ENCODE measurements at places on chromosomes 12 and 14. TPM values are rescaled to one million over a fixed set of nuclear protein-coding genes. Genes with fewer than 3 reads are reported as not detected.

The MYH6 gene
- total RNA-seq = not detected

The CRY1 gene
- total RNA-seq = 83.0 TPM

The SPX gene
- not detected for total RNA-seq

The CABP1 gene
- not detected for total RNA-seq

The SLC35E3 gene
- total RNA-seq = 4.0 TPM

The KCNC2 gene
- total RNA-seq = not detected

The INHBC gene
- total RNA-seq = 0.17 TPM

The M6PR gene
- 43.1 TPM for total RNA-seq

The TMTC1 gene
- total RNA-seq = not detected

The KRT81 gene
- total RNA-seq = not detected

The A2M gene
- total RNA-seq = not detected

The CIT gene
- 0.84 TPM for total RNA-seq

The RNASE7 gene
- total RNA-seq = not detected

GRCh38 chr14:68501171-68501570 is 291.7 kb downstream of the ZFP36L1 start:
- DNase-seq = no peak

GRCh38 chr14:82719617-82720016 is 1186.0 kb upstream of the SEL1L start:
- DNase-seq = no peak

DNA sequence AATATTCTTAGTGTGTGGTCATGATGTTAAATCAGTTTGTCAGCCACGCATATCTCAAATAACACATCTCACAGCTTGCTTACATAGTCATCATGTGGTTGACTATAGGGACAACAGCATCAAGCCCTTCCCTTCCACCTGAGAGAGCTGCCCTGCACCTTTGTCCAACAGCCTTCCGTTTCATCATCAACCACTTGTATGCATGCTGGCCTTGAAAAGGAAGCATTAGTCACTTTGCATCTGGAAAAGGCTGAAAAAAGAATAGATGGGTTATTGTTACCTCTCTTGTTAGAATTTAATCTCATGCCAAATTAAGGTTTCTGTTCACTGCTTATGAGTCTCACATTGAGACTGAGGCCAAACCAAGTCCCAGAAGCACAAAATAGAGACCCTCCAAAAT is 1586.5 kb upstream of the SEL1L start:
- no peak for DNase-seq

- DNase-seq = no peak
These were observed 55.2 kb downstream of the GALNT4 start for GRCh38 chr12:89469361-89469760.

GRCh38 chr12:10940389-10940788 is 1.3 kb upstream of the TAS2R14 start:
- no peak for DNase-seq

DNA sequence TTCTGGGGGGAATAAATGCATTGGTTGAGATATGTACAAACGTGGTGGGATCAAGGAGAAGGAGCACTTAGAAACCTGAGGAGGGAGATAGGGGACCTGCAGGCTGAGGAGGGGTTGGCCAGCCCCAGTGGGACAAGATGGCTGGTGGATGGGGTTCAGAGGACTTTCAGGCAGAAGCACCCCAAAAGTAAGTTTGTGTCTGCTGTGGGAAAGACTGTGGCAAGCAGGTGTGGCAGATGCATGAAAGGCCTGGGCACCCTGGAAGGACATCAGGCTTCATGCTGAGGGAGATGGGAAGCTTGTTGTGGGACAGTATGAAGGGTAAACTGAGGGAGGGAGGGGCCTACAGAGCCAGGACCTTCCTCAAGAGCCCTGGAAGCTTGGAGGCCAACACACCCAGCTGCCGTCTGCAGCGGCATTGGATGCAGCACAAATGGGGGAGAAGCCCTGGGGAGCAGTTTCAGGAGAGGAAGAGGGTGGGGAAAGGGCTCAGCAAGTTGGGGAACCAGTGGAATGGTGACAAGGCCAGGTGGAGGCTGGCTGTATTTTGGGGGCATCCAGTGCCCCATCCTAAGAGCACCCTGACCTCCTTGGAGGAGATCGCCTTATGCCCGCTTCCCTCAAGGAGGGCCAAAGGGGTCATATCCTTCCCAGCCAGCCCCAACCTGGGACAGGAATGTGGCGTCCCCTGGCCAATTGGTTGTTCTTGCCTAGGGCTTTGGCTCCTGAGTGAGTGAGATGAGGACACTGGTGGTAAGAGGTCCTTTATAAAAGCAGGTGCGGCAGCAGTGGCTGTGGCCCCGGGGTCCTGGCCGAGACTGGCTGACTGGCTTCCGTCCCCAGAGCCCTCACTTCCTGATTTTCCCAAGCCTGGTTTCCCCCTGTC is 20.7 kb downstream of the NFKBIA start:
- no peak for DNase-seq

- DNase-seq = no peak
These were observed 786.3 kb upstream of the NOVA1 start for GRCh38 chr14:27384124-27384523.

DNA sequence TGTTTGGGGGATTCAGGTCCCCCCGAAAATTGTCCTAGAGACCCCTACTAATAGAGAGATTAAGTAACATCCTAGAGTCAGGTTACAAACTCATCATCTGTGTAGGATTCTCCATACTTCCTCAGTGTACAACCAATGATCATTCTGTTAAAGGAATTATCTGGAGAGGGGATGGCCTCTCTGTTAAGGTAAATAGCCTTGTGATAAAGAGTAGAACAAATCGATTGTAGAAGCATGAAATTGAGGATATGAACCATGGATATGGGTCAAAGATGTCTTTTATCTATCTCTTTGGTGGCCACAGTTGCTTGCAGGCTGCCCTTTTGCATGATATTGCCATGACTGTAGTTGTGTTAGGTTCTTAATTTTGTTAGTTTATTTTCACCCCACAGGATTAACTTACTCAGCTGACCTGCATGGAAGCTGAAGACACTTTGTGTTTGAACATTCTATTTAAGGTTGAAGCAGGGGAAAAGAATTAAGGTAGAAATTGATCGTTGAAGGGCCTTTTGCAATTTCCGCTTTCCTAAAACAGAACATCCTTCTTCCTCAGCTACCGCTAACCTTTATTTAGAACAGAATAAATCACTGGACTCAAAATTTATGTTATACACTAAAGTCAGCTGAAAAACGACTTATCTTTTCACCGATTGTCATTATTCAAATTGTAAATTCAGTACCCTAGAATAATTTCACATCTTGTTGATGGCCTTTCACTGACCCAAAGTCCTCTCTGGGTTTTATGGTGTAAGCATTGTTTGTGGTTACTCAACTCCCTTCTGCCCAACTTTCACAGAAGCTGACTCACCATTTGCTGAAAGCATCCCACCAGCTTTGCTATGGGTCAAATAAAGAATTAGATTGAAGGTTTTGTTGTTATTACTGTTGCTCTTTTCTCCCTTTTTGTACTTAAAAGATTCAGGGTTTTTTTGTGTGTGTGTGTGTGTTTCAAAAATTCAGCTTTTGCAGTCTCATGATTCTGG is 52.3 kb downstream of the IRAK3 start:
- no peak for DNase-seq

DNA sequence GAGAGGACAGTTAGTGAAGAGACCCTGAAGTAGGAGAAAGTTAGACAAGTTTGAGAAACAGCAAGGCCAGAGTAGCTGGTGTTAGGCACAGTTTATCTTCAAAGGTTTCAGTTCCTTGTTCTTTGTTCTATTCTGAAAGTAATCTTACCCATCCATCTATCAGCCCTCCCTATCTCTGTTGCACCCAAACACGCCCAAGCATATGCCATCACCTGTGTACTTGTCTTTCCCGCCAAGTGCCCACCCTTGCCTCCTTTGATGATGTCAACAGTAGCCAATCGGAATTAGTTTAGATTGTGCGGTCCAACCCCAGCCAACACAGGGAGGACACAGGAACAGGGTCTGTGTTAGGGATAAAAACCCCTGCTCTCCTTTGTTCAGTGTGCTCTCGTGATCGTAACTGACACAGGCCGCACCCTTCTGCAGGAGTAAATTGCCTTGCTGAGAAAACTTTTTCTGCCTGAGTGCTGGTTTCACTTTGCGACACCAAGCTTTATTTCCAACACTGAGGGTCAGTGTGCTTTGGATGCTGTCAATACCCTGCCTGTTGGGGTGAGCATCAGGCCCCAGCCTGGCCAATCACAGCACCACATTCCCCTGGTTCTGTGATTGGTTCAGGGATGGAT is 4.7 kb upstream of the TMEM229B start:
- DNase-seq = no peak

DNA sequence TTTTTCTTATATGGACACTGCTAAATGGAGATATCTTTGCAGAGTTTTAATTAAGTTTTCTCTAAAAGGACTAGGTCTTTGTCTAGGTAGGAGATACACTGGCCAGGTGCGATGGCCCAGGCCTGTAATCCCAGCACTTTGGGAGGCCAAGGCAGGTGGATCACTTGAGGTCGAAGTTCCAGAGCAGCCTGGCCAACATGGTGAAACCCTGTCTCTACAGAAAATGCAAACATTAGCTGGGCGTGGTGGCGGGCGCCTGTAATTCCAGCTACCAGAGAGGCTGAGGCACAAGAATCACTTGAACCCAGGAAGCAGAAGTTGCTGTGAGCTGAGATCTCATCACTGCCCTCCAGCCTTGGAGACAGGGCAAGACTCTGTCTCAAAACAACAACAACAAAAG is 17.1 kb upstream of the CERS5 start:
- DNase-seq = no peak

- no peak for DNase-seq
These were observed 38.8 kb upstream of the GAS2L3 start for GRCh38 chr12:100534625-100535227.

GRCh38 chr12:54352891-54353874 is 11.1 kb downstream of the GPR84 start:
- DNase-seq = no peak

DNA sequence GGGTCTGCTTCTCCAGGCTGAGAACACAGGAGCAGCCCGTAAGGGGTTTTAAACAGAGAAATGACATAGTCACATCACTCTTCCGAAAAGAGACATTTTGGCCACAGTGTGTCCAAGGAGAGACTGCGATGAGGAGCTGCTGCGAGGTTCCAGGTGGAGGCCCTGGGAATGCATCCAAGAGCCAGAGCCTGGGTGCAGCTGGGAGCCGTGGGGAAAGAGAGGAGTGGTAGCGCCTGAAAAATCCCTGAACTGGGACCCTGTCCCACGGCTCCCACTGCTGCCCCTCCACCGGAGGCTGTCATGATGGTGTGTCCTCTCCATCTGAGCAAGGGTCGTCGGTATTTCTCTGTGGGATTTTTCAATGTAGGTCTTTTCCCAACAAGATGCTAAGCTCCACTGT is 146.9 kb downstream of the BCL11B start:
- no peak for DNase-seq

DNA sequence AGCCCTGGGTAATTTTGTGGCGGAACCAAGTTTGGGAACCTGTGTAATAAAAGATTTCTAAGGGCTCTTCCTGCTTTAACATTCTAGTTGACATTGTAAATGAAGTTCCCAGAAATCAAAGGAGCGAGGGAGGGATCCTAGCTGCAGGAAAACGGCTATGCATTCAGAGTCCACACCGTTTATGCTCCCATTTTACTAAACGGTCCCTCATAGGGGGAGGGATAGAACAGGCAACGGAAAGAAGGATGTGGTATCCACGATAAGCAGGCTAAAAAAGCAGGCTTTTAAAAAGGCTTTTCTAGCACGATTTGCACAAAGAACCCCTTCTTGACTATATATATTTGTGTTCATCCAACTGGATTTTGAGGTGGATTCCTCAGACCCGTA is 559 bp downstream of the SYNJ2BP start:
- no peak for DNase-seq

DNA sequence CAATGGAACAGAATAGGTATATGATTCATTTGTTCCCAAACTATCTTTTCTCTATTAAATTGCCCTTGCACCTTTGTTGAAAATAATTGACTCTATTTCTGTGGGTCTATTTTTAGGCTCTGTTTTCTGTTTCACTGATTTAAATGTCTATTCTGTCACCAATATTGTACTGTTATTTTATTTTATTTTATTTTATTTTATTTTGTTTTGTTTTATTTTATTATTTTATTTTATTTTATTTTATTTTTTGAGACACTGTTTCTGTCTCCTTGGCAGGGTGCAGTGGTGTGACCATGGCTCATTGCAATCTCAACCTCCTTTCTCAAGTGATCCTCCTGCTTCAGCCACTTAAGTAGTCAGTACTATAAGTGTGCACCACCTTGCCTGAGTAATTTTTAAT is 34.9 kb downstream of the OR4N2 start:
- no peak for DNase-seq

DNA sequence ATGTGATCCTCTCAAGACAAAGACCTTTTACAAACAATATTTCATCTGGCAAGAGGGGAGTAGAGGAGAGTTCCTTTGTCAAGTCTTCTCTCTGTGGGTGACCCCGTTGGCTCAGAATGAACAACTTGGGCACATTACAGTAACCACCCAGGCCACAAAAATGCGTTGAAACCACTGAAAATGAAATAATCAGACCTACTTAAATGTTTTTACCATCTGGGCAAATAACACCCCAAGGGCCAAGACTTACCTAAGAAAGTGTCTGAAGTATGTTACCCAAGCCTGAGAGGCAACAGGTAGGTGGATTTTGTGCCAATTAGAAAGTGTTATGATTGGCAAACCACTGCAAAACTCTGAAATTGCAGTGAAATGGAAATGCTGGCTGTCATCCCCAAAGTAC is 1.3 kb downstream of the TC2N start:
- DNase-seq = no peak

- DNase-seq = no peak
These were observed 44.5 kb downstream of the TMPRSS12 start for GRCh38 chr12:50887191-50887590.

GRCh38 chr14:64855721-64856528 is 23.8 kb downstream of the SPTB start:
- DNase-seq = no peak

- DNase-seq = no peak
These were observed 337.8 kb upstream of the DIO2 start for GRCh38 chr14:80549141-80549540.

- no peak for DNase-seq
These were observed 7.4 kb downstream of the GLRX5 start for GRCh38 chr14:95541932-95542930.

GRCh38 chr14:24351517-24351916 is 11.7 kb upstream of the RIPK3 start:
- DNase-seq = no peak

DNA sequence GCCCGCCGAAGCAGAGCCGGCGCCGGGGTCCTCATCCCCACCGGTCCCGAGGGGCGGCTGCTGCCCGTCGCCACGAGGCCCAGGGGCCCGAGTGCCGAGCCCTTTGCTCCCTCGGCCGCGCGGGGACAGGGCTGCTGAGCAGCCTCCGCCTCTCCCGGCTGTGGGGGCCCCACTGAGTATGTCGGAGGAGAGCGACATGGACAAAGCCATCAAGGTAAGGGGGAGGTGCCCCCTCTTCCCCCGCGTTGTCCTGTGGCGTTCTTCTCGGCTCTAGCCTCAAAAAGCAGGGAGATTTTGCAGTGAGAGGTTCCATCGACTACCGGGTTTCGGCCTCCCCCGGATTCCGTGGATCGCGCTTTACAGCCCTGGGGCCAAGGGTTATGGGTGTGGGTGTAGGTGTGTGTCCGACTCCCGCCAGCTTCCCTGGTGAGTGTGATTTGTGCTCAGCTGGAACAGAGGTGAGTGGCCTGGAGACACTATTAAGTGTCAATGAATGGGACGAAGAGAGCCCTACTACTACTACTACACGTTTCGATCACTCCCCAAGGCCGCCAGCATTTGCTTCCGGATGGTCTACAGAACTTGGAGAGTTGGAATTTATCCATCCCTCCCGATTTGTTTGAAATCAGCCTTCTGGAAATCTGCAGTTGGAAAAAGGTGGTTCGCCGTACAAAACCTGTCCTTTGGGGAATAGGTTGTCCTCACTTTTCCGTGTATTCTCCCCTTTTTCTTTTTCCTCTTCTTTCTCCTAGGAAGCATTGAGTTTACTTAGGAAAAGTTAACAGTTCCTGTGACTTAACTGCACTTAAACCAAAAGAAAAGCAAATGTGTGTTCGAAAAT is 748 bp downstream of the MAPKAPK5 start:
- peak; percentile 58 for DNase-seq

Measured in CD8-positive, alpha-beta T cell (primary cell).